ENCODE measurements at places on chromosomes 1 and 21. TPM values are rescaled to one million over a fixed set of nuclear protein-coding genes. Genes with fewer than 3 reads are reported as not detected.

DNA sequence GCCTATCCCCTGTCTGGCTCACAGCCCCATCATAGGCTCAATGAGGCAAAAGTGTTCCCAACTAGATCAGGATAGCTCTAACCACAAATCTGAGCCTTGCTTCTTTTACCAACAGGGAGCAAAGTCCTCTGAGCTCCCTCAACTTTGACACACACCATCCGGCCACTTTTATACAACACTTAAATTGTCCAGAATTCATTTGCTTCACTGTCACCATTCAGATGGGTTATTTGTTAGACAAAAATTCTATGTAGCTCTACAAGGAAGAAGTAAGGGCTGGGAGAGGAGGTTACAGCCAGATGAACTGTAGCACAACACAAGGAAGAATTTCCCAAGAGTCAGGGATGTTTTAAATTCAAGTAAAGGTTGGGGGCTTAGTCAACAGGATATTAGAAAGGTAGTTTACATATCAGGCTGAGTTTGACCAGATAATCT is 50.8 kb downstream of the TGFBR3 start:
- no peak for DNase-seq

- no peak for DNase-seq
Measured at GRCh38 chr1:23249787-23250454, 32.6 kb upstream of the HTR1D start.

DNA sequence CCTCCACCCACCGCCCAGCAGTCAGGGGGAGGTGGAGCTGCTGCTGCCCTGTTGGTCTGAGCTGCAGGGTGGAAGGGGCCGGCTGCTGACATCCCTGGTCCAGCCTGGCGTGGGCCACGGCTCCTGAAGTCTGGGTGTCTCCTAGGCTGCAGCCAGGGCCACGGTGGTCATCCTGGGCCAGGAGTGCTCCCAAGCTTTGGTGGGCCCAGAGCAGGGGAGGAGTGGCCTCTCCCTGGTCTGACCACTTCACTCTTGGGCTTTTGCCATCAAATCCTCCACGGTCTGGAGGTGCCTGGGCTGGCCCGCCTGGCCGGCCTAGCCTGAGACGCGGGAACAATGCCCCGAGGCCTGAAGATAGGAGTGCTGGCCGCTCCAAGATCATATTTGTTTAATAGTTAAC is 5.8 kb downstream of the PRDM16 start:
- no peak for DNase-seq

GRCh38 chr1:20462397-20462796 is 23.6 kb downstream of the CAMK2N1 start:
- DNase-seq, result no peak

DNA sequence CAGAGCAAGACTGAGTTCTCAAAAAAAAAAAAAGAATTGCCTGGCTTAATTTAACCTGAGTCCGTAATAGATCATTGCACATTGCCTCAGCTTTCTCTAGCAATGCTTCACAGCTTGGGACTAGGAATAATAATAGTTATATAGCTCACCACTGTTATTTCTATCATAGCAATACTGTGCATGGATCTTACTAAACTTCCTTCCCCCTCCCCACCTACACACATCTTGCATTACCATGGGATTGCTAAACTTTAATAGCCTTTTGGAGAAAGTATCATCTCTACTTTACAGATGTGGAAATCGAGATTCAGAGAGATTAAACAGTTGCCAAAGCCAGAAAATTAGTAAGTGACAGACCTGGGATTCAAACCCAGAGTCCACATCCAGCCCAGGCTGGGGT is 99.4 kb downstream of the ATP5PO start:
- DNase-seq, result no peak

Gene AADACL4
- total RNA-seq, result not detected

Gene IL12RB2
- total RNA-seq, result 2.1 TPM

Gene SERPINC1
- total RNA-seq, result not detected

Gene RHEX
- total RNA-seq, result 0.50 TPM
